Placental epithelial cell (primary cell): ENCODE measurements at places on chromosomes 16 and 17. TPM values are rescaled to one million over a fixed set of nuclear protein-coding genes. Genes with fewer than 3 reads are reported as not detected.

The ACSM3 gene
- total RNA-seq: 1.8 and 5.9 TPM in 2 replicates

The KRT33A gene
- not detected in 2 replicates for total RNA-seq

The HEATR9 gene
- not detected in 2 replicates for total RNA-seq

The ZNF768 gene
- 28.7 and 36.7 TPM in 2 replicates for total RNA-seq
